H9 (cell line): ENCODE measurements at places on chromosomes 5 and 9. TPM values are rescaled to one million over a fixed set of nuclear protein-coding genes. Genes with fewer than 3 reads are reported as not detected.

INSYN2B gene
- total RNA-seq = not detected in 2 replicates

LURAP1L gene
- total RNA-seq = 0.13 TPM in 1 of 2 replicates, not detected in the other

HAVCR1 gene
- not detected in 2 replicates for total RNA-seq

ENC1 gene
- 14.4 and 15.5 TPM in 2 replicates for total RNA-seq

ENTPD2 gene
- total RNA-seq = 4.0 and 5.1 TPM in 2 replicates

DNAJA1 gene
- 217 and 218 TPM in 2 replicates for total RNA-seq

DNA sequence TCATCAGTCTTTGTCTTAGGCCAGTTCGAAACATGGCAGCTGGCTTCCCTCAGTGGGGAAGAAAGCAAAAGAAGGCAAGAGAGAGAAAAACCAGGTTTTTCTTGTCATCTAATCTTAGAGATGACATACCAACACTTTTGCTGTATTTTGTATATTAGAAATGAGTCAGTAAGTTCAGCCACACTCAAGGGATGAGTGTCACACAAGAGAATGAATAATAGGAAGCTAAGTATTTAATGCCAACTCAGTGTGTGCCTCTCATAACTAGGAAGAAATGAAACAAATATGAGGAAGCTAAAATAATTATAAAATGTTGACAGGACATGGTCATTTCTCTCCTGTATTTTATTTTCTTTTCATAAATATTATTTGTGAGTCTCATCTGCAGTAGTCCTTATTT lies 65.3 kb downstream of the CDH12 start:
- no peaks in the 10 kb centered on the region for H3K4me1 ChIP-seq
- no peaks in the 10 kb centered on the region for H3K27me3 ChIP-seq
- H3K36me3 ChIP-seq = no peaks in the 10 kb centered on the region
- H3K27ac ChIP-seq = no peak overlapping the region
- no peak for DNase-seq
- H3K4me3 ChIP-seq = no peak overlapping the region

GRCh38 chr5:18495157-18495556 lies 860.9 kb downstream of the TAF11L14 start:
- H3K27ac ChIP-seq = no peak overlapping the region
- peaks cover 13% of the 10 kb centered on the region; the same call in 1 of the 2 replicates for H3K36me3 ChIP-seq
- no peaks in the 10 kb centered on the region for H3K4me1 ChIP-seq
- DNase-seq = no peak

DNA sequence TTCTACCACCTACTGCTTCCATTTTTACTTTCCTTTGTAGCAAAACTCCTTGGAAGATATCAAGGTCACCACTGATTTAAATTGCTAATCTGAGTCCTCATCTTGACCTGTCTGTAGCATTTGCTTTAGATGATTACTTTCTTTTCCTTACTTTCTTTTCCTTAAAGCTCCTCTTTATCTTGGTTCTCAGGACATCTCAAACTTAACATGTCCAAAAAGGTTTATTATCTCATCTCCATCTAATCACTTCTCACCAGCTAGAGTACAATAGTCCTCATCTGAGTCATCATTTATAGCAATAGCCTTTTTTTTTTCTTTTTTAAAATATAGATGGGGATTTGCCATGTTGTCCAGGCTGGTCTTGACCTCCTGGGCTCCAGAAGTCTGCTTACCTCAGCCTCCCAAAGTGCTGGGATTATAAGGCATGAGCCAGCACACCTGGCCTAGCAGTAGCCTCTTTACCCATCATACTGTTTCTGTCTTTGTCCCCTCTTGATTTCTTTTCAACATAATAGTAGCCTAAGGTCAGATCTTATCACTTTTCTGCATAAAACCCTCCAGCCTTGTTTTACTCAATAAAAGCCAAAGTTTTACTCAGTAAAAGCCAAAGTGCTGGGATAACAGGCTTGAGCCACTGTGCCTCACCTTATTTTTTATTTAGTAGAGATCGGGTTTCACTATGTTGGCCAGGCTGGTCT lies 32.9 kb upstream of the GPR21 start:
- DNase-seq = no peak
- H3K4me3 ChIP-seq = no peak overlapping the region
- no peak overlapping the region for H3K27ac ChIP-seq
- no peaks in the 10 kb centered on the region for H3K27me3 ChIP-seq

GRCh38 chr9:129391221-129391661 lies 213.2 kb upstream of the IER5L start:
- H3K4me3 ChIP-seq = no peak overlapping the region
- no peak overlapping the region for H3K27ac ChIP-seq
- H3K36me3 ChIP-seq = no peaks in the 10 kb centered on the region
- H3K4me1 ChIP-seq = no peaks in the 10 kb centered on the region

- DNase-seq = no peak
- H3K27me3 ChIP-seq = no peaks in the 10 kb centered on the region
- no peak overlapping the region for H3K4me3 ChIP-seq
- H3K36me3 ChIP-seq = no peaks in the 10 kb centered on the region
- no peaks in the 10 kb centered on the region for H3K4me1 ChIP-seq
- no peak overlapping the region for H3K27ac ChIP-seq
These were observed 49.9 kb downstream of the PLAC8L1 start for GRCh38 chr5:146055432-146055831.

GRCh38 chr9:68750255-68750654 lies 45.2 kb downstream of the PIP5K1B start:
- H3K27me3 ChIP-seq = no peaks in the 10 kb centered on the region
- no peaks in the 10 kb centered on the region for H3K36me3 ChIP-seq
- H3K4me1 ChIP-seq = peaks cover 3% of the 10 kb centered on the region
- H3K27ac ChIP-seq = no peak overlapping the region
- DNase-seq = no peak

DNA sequence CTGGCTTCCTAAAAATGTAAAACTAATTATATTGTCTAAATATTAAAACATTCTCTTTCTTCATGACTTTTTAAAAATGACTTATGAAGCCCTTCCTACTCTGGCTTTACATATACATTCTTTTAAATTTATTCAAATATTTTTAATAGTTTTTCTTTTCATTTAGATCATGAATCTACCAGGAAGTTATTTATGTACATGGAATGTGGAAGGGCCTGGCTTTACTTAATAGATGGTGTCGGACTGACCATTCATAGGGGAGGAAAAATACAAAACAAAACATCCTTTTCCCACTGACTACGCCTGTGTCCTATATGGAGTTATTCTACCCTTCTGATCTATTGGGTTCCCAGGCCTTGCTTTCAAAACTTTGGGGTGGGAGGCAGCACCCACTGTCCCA lies 129.8 kb downstream of the MACROH2A1 start:
- no peak overlapping the region for H3K27ac ChIP-seq
- H3K4me1 ChIP-seq = no peaks in the 10 kb centered on the region
- H3K36me3 ChIP-seq = no peaks in the 10 kb centered on the region
- no peak for DNase-seq

DNA sequence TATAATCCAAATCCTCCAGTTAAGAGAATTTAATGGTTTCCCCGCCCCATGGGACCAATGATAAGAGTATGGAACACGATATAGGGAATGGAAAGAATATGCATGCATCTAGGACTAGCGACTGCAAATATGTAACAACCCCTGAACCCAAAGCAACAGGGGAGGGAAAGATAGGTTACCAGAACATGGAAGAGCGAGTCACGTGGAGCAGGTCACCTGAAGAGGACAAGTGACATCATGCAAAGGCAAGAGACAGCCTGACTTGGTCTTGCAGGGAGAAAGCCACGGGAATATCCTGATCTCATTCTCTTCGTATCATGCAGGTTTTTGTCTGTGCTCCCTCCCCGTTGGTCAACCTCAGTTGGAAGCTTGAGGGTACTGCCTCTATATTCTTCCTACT lies 4.7 kb upstream of the UHRF2 start:
- H3K4me1 ChIP-seq = no peaks in the 10 kb centered on the region
- H3K4me3 ChIP-seq = no peak overlapping the region
- DNase-seq = no peak
- no peaks in the 10 kb centered on the region for H3K27me3 ChIP-seq

DNA sequence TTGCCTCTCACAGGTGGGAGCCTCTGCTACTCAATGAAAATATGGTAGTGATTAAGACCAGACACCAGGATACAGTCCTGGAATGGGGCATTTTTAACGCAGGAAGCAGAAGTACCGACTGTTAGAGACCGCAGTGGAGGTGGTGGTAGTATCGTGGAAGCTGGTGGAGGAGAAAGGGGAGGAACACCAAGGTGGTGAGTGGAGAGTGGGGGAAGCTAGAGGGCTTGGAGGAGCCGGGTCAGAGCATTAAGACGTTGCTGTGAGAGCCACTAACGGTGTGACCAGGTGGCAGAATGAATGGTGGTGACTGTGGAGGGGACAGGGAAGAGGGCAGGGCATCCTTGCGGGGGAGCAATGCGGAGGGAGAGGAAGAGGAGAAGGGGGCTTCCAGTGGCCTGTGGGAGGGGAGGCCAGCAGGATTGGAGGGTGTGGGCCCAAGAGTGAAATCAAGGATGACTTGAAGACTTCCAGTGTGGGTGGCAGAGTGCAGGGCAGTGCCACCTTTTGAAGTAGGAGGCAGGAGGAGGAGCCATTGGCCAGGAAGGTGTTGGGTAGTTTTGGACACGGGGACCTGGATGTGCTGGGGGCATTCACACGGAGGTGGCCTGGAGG lies 1.6 kb upstream of the UBAC1 start:
- H3K4me3 ChIP-seq = no peak overlapping the region
- no peaks in the 10 kb centered on the region for H3K27me3 ChIP-seq
- peaks cover 2% of the 10 kb centered on the region; the same call in 1 of the 2 replicates for H3K4me1 ChIP-seq

DNA sequence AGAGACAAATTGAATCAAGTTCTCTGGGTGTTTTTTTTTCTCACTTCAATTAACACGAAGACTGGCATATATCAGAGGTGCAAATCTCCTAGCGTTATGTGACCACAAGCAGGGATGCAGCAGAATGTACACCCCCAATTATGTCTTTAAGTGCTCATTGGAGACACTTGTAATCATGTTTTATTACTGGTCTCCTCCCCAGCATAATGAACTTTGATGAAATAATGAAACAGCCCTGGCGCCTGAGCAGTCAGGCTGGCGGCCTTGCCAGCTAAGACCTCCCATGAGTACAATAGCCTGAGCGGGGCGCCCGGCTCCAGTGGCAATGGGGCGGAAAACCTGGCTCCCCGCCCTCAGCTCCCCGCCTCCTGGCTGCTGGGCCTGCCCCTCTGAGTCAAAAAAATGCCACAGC lies 209.4 kb upstream of the MSX2 start:
- H3K36me3 ChIP-seq = no peaks in the 10 kb centered on the region
- H3K4me1 ChIP-seq = no peaks in the 10 kb centered on the region
- no peak for DNase-seq
- H3K27ac ChIP-seq = no peak overlapping the region

DNA sequence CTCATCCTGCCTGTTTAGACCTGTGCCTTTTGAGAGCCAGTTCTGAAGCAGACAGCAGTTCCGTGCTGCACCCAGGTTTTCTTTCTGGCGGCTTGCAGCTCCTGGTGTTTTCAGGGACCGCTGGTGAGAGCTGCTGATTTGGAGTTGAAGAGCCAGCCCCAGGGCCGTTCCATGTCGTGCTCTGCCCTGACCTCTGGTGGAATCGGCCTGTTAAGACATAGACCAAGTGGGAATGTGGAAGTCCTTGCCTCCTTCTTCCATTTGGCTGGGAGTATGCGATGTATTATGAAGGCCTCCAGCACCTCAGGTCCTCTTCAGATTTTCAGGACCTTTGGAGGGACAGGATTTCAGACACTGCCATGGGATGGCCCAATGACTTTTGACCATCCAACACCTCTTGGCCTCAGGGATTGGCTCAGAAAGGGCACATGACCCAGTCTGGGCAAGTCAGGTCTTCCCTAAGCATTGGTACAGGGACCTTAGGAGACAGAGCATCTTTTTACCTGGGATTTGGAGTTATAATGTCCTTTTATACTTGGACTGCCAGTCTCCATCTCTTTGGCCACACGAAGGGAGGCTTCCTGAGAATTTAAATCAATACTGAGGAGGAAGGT lies 136.1 kb upstream of the CLINT1 start:
- H3K4me3 ChIP-seq = no peak overlapping the region
- H3K36me3 ChIP-seq = no peaks in the 10 kb centered on the region
- DNase-seq = peak; percentile 90

DNA sequence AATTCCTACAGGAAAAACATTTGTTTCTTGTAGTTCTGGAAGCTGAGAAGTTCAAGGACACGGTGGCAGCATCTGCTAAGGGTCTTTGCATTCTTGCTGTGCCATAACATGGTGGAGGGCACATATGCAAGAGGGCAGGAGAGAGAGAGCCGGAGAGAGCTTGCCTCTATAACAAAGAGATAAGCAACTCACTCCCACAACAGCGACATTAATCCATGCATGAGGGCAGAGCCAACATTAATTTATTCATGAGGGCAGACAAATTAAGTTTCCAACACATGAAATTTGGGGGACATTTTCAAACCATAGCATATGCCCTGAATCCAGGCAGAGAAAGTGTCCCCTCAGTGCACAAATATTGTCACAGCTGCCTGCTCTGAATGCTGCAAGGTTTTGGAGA lies 4.4 kb upstream of the GTF3C5 start:
- no peaks in the 10 kb centered on the region for H3K27me3 ChIP-seq
- H3K36me3 ChIP-seq = peaks cover 1% of the 10 kb centered on the region; the same call in 1 of the 2 replicates
- H3K4me3 ChIP-seq = no peak overlapping the region; the same call in 2 of the 3 replicates
- H3K4me1 ChIP-seq = no peaks in the 10 kb centered on the region
- no peak overlapping the region for H3K27ac ChIP-seq

- H3K4me3 ChIP-seq = no peak overlapping the region
- no peaks in the 10 kb centered on the region for H3K36me3 ChIP-seq
- no peaks in the 10 kb centered on the region for H3K4me1 ChIP-seq
- no peak for DNase-seq
These were observed 18.4 kb upstream of the CNTLN start for GRCh38 chr9:17116400-17116837.

DNA sequence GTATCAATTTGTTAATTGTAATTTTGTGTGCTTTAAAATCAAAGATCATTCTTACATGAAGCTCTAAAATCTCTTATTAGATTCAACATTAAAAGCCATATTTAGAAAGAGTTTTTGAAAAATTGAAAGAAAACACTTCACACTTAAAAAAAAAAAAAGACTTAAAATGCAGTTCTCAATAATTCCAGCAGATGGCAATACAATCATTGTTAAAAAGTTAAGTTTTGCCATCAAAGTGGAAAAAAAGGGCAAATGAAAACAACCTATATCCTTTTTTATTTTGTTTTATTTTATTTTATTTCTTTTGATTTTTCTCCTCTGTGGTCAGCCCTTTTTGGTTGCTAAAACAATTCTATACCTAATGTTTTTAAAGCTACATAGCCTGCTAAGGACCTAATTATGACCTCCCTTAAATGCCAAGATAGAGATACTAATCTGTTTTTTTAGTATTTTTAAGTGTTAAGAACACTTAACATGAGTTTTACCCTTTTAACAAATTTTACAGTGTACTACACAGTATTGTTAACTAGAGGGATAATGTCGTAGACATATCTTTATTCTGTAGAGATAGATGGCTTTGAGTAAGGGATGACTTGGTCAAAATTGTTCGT lies 154.2 kb upstream of the DAB2 start:
- H3K4me3 ChIP-seq = no peak overlapping the region
- H3K36me3 ChIP-seq = no peaks in the 10 kb centered on the region
- no peak overlapping the region for H3K27ac ChIP-seq

DNA sequence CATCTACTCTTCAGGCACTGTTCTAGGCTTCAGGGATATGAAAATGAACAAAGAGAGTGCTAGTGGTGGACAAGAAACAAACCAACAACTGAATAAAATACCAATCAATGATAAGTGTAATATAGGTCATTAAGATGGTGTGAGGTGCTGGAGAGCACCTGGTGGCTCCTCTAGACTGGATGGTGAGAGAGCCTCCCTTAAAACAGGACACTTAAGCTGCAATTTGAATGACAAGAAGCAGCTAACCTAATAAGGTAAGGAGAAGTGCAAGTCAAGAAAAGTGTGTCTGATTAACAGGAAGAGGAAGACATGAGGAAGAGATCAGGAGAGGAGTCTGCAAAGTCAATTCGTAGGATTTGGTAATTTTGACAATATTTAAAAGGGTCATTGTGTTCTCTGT lies 23.1 kb downstream of the JAKMIP2 start:
- H3K4me3 ChIP-seq = no peak overlapping the region
- peaks cover 7% of the 10 kb centered on the region; the same call in 1 of the 2 replicates for H3K4me1 ChIP-seq
- DNase-seq = no peak
- H3K36me3 ChIP-seq = no peaks in the 10 kb centered on the region
- H3K27ac ChIP-seq = no peak overlapping the region
